Amygdala (tissue), 56 donors: ENCODE measurements at places on chromosomes 1 and 21.

- no peak for DNase-seq
Measured at GRCh38 chr1:18926315-18927081, 24.1 kb upstream of the ALDH4A1 start.

DNA sequence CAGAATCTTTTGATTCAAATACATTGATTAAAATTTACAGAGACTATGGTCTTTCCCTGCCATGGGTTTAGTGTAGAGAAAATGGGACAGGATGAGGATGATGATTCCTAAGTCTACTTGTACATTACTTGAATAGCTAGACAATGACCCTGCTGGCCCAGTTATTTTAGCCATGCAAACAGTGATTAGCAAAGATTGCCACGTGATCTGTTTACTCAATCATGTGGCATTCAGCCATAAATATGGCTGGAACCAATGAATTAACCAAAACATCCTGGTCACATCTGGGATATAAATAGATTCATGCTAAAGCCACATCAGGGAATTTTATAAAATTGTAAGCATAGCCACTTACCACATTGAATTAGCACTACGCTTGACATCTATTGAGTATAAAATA lies 167.3 kb downstream of the PBX1 start:
- DNase-seq: no peak

DNA sequence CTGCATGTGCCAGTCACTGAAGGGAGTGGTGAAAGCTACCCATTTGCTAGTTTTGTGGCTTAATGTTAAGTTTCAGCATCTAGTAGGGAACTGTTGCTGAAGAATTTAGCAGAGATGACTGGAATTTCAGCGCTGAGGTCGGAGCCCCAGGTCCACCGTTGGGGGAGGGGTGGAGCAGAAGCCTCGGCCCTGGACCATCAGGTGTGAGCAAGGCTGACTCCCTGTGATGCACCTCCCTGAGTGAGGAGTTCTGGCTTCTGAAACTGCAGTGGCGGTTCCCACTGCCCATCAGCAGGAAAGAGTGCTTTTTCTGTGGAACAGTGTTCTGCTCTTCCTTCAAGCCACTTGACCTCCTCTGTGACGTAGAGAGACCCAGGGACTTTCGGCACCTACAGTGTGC lies 1.3 kb downstream of the NOS1AP start:
- no peak for DNase-seq

GRCh38 chr1:201184307-201185122 lies 6.1 kb upstream of the IGFN1 start:
- DNase-seq: no peak

GRCh38 chr1:2640626-2641025 lies 7.8 kb upstream of the MMEL1 start:
- no peak for DNase-seq

- no peak for DNase-seq
Measured at GRCh38 chr1:170470121-170470520, 61.8 kb upstream of the GORAB start.

DNA sequence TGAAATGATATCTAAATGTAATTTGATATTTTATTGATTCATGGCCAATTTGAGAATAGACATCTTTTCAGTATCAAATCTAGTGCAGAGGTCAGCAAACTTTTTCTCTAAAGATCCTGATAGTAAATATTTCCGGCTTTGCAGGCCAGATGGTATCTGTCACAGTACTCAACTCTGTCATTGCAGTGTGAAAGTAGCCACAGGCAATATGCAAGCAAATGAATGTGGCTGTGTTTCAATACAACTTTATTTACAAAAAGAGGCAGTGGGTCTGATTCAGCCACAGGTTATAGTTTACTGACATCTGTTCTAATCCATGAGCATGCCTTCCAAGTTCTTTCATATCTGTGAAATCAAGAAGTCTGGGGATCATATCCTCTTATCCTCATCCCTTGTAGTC lies 221.2 kb downstream of the PRDM2 start:
- no peak for DNase-seq

GRCh38 chr1:47662068-47662467 lies 224.2 kb downstream of the FOXD2 start:
- no peak for DNase-seq

DNA sequence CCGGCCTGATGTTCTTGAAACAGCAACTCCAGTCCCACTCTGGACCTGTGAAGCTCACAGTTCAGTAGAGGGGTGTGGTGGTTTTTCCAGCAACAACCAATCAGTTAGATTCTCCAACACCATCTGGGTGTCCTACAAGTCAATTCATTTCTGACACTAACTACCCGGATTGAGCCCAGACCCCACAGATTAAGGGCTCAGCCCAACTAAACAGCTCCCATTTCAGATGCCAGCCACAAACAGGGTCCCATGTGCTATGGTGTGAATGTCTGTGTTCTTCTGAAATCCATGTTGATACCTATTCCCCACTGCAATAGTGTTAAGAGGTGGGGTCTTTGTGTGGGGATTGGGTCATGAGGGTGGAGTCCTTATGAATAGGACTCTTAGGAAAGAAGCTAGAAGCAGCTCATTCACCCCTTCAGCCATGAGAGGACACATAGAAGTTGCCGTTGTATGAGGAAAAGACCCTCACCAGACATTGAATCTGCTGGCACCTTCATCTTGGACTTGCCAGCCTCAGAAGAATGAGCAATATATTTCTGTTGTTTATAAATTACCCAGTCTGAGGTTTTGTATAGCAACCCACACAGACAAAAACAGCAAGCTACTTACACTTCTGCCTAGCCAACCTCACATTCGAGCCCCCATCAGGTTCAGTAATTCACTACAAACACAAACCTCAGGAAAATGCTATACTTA lies 53.6 kb downstream of the IRF2BP2 start:
- DNase-seq: no peak

DNA sequence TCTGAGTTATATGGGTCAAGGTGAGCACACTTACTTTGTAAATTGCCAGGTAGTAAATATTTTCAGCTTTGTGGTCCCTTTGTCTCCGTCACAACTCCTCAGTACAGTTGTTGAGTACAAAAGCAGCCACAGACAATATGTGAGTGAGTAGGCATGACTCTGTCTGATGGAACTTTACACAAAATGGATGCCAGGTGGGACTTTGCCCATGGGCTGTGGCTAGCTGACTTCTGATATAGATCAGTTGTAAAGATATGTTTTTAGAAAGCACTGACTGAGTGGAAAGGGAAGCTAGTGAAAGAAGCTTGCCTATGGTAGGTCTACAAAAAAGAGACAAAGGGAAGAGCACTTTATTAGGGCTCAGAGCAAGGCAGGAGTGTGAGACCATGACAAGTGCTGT lies 23.1 kb upstream of the IGSF5 start:
- DNase-seq: no peak

DNA sequence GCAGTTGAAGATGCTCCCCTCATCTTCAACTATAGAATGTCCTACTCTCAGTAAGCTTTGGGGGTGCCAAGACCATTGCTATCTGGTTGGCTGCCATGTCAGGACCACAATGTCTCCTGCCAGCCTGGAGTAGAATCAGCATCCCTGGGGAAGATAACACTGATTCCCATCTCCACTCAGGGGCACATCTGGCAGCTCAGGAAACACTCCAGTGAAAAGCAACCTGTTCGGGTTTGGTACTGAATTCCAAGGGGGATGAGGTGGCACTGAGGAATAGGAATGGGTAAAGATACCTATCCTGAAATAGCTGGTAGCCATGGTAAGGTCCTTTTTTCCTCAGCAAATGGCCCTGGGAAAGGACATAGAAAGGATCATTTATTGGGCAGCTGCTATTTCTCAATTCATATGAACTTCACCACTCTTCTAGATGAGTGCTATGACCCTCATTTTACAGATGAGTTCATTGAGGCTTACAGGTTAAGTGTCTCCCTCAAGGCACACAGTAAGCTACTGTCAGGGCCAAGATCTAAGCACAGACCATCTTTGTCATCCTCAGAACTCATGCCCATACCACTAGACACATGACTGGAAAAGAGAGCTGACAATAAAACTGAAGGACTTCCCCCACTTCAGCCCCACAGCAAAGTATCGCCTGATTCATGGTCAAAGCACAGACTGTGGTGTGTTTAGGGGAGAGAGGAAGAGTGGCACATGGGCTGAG lies 31.4 kb downstream of the AK2 start:
- no peak for DNase-seq

DNA sequence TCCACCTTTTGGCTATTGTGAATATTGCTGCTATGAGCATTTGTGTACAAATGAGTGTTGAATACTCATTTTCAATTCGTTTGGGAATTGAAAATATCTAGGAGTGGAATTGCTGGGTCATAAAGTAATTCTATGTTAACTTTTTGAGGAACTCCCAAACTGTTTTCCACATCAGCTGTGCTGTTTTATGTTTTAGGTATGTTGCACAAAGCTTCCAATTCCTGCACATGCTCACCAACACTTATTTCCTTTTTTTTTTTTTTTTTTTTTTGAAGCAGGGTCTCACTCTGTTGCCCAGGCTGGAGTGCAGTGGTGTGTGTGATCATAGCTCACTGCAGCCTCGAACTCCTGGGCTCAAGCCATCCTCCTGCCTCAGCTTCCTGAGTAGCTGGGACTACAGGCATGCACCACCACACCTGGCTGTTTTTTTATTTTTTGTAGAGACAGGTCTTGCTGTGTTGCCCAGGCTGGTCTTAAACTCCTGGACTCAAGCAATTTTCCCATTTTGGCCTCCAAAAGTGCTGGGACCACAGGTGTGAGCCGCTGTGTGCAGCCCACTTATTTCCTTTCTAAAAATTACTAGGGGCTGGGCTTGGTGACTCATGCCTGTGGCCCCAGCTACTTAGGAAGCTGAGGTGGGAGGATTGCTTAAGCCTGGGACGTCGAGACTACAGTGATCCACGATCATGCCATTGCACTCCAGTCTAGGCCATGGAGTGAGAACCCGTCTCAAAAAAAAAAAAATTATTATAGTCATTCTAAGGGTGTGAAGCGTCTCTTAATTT lies 33.4 kb downstream of the TMCC2 start:
- no peak for DNase-seq

DNA sequence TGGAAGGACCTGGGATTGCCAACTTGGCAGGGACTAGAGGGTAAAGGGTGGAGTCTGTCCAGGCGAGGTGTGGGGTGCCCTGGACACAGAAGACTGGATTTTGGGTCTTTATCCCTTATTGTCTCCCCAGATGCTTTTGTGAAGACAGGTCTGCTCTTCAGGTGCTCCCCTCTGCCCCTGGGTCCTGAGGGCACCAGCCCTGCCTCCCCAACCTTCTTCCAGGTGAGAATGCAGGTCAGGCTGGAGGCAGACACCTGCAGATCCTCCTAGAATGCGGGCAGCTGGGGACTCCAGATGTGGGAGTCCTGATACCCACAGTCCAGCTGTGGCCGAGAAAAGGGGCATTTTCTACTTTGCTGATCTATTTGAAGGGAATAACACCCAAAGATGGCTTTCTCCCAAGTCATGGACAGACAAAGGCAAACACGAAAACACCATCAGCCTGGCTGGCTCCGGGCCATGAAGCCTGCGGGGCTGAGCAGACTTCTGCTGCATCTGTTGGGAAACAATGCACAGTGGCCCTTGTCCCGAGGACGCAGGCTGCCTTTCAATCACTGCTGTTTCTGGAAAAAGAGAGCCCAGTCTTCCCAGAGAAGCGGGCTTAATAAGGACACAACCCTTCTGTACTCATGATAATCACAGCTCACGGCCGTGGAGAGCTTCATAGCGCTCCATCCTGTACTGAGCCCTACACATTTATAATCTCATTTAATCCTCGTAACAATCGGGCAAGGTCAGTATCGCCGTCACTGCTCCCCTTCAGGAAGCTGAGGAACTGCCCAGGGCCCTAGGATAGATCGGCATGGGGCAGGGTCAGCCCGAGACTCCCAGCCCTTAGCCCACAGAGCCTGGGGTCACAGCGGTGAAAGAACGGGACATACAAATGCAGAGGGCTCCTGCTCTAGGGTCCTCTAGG lies 62.0 kb upstream of the ABCG1 start:
- DNase-seq: peak; percentile 95
